ENCODE measurements at places on chromosomes 2 and 18. TPM values are rescaled to one million over a fixed set of nuclear protein-coding genes. Genes with fewer than 3 reads are reported as not detected.

Gene C2orf80
- total RNA-seq, result not detected

Gene STARD7
- 262 TPM for total RNA-seq

Gene FAM237A
- total RNA-seq, result not detected

Gene PDCD1
- total RNA-seq, result not detected
